ENCODE measurements at places on chromosomes 6 and 20. TPM values are rescaled to one million over a fixed set of nuclear protein-coding genes. Genes with fewer than 3 reads are reported as not detected.

DNA sequence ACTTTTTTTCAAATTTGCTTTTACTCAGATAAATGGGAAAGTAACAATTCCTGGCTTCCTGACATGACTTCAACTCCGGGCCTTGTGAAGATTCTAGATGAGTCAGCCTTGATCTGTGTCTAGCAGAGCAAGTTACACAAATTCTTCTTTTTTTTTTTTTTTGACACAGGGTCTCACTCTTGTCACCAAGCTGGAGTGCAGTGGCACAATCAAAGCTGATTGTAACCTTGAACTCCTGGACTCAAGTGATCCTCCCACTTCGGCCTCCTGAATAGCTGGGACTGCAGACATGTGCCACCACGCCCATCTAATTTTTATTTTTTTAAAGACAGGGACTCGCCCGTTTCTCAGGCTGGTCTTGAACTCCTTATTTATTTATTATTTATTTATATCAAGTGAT lies 7.3 kb upstream of the ARHGAP18 start:
- DNase-seq = no peak

Gene ZC2HC1B
- not detected for total RNA-seq

DNA sequence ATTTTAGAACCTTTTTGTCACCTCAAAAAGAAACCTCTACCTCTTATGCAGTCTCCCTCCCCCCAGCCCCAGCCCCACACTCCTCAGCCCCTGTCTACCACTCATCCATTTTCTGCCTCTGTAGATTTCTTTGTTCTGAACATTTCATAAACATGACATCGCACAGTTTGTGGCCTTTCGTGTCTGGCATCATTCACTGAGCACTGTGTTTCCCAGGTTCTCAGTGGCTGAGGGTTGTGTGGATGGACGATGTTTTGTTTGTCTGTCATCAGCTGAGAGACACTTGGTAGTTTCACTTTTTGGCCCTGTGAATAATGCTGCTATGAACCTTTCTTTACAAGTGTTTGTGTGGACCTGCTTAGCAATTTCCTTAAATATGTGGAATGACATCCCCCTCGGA lies 64.5 kb downstream of the FAM120B start:
- DNase-seq = no peak

DNA sequence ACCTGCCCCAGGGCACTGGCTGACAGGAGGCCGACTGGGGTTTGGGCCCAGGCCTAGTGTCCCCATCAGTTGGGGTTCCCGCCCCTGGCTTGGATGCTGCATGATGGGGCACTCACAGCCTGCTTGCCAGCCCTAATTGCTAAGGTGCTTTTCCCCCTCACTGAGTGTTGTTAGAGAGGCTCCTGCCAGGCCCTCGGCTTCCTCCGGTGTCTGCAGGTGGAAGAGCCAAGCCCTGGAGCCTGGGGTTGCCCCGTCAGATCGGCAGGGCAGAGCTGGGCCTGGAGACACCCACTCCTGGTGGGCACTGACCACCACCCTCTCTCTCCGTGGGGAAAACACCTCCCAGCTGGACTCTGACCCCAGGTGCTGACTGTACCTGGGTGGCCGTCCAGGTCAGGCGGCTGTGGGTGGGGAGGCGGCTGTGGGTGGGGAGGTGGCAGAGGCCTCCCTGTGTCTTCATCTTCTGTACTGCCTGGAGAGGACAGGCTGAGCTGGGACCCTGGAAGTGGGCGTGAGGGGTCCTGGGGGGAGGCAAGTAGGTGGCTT lies 6.0 kb upstream of the CABLES2 start:
- no peak for DNase-seq

Gene GUCA1A
- not detected for total RNA-seq

GRCh38 chr6:163806755-163807499 lies 392.4 kb downstream of the QKI start:
- no peak for DNase-seq

Gene CDYL
- 31.9 TPM for total RNA-seq

Gene TRERF1
- total RNA-seq = 20.6 TPM

DNA sequence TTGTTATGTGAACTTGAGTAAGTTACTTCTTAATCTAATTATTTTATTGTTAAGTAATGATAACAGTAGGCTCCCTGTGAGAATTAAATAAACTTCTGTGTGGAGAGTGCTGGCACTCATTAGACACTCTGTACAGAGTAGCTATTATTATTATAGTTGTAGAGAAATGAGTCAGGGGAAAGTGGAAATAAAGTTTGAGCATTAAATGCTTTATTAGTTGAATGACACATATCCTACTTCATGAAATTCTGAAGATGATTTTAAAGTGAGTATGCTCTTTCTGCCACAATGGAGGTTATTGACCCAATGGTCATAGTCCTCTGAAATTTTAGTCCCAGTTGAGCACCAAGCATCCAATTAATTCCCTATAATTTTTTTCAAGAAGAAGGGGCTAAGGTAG lies 5.9 kb downstream of the ECI2 start:
- no peak for DNase-seq

GRCh38 chr6:113306552-113307145 lies 550.5 kb upstream of the MARCKS start:
- DNase-seq = no peak

GRCh38 chr6:122129313-122130025 lies 270.0 kb upstream of the HSF2 start:
- no peak for DNase-seq

DNA sequence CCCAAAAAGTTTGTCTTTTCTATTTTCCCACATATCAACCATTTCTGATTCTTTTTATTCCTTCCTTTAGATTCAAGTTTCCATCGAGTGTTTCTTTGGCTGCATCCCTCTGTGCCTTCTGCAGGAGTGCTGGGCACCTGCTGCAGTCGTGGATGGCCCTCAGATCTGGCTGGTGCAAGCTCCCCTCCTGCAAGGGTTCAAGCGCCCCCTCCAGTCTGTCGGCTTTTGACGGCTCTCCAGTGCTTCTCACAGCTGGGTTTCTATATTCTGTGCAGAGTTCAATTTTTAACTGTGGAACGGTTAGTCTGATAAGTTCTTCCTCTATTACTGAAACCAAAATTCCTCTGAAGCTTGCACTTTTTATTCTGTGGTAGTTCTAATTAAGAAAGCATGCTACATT lies 132.1 kb downstream of the HUS1B start:
- DNase-seq = no peak

Gene DEFB115
- not detected for total RNA-seq

Gene OTOR
- total RNA-seq = not detected

DNA sequence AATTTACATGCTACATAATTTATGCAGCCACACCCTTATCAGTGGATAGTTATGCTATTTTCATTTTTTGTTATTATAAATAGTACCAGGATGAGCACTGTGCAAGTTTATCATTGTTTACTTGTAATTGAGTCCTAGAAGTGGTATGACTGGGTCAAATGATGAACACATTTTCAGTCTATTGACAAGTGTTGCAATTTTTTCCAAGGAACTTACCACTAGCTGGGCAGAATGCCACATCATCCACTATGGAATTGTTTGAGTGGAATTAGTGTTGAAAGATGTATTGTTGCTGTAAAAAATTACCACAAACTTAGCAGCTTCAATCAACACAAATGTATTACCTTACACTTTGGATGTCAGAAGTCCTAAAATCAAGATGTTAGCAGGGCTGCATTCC lies 38.1 kb upstream of the OPN5 start:
- no peak for DNase-seq

DNA sequence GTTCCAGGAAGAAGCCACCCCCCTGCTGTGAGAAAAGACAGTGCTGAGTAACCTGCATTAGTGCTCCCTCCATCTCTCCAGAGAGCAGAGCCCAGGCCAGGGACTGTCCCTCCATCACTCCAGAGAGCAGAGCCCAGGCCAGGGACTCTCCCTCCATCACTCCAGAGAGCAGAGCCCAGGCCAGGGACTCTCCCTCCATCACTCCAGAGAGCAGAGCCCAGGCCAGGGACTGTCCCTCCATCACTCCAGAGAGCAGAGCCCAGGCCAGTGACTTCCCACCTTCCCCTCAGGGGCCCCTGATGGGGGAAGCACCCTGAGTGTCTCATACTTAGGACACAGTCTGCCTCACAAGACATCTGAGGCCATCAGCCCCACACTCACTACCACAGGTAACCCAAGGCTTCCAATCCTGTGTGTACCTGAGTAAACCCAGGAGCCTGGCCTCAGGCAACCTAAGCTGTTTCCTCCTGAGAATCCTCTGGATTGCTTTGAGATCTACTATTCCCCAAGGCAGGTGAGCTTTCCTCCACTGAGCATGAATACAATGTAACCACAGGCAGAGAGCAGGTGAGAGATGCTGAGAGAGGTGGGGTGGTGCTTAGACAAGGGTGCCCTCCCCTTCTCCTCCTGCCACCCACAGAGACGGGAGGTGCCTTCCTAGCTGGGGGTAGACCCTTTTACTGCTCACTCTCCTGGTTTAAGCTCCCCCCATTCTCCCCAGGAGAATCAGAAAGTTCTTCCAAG lies 4.9 kb downstream of the TBXT start:
- no peak for DNase-seq

DNA sequence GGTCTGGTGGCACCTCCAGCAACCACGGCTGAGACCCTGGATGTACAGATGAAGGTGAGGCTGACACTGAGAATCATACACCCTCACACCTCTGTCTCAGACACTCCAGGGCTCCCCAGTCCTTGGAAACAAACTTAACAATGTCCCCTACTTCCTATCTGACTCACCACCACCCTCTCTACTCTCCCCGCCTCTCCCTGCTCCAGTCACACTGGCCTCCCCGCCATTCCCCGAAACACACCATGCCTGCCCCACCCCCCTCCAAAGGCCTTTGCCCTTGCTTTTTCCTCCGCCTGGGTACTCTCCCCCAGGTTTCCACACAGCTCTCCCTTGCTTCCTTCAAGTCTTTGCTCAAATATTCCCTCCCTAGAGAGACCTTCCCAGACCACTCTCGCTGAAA lies 16.3 kb downstream of the BPI start:
- DNase-seq = no peak

- DNase-seq = no peak
Observed at GRCh38 chr6:112370946-112371345, 23.8 kb downstream of the RFPL4B start.

DNA sequence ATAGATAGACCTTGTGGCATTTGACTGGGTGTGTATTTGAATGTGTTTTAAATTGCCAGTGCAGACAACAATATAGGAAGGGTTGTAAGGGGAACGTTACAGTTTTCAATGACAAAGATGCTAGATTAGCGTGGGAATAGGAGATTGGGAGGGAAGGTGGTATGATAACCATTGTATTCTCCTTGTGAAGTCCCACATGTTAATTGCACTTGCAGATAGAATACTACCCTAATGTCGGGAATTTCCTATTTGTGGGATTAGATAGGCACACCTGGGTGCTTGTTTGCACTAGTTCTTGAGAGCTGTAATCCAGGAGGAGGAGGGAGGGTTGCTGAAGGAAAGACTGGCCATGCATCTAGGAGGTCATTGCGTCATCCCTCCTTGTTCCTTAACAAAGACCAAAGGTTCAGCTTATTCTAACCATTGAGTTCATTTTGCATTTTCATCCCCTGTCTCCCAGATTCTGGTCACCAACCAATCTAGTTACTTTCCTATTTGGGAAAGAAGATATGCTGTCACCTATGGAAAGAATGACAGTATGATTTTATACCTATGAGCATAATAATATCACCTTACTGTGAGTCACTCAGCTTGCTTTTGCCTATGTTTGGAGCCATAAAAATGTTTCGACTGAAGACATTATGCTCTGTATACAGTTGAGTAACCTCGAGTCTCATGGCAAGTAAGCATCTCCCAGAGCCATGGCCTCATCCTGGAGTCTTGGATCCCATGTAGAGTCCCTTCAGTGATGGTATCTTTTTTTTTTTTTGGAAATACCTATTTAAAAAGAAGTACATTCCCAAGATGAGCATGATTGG lies 201.5 kb downstream of the DTNBP1 start:
- peak; percentile 25 for DNase-seq

Gene COL20A1
- total RNA-seq = not detected

DNA sequence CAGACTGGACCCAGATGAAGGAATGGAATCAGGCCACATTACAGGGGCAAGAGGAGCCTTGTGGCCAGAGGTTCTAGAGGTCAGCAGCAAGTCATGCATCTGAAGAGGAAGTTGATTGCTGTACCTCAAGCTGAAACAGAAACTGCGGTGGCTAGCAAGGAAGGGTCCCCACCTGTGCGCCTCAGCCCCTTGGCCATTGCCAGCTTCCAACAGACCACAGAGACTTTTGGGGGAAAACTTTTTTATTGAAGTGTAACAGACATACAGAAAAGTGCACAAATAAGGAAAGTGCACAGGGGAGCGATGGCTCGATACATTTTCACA lies 26.8 kb upstream of the SLC9A8 start:
- DNase-seq = no peak

- no peak for DNase-seq
Observed at GRCh38 chr6:131937226-131937625, 13.9 kb downstream of the CCN2 start.

Gene FKBP1C
- not detected for total RNA-seq

Gene TBXT
- not detected for total RNA-seq

DNA sequence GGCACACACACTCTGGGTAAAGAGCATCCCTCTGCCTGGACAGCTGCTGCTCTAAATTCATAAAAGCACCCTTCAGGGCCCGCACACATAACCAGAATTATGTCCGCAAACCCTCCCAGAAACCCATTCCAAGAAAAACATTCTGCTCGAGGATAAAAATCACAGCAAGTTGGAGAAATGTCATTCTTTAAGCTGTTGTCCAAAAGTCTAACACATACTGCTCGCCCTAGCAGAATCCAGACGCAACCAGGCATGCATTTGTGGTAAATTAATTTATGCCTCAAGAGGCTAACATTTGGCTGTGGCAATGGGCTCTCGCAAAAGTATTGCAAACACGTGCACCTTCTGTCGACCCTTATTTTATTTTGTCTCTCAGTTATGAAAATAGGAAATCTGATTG lies 116.1 kb upstream of the INSM1 start:
- DNase-seq = no peak

- no peak for DNase-seq
Observed at GRCh38 chr6:168274037-168274952, 45.3 kb downstream of the DACT2 start.

GRCh38 chr6:84738996-84739865 lies 25.2 kb downstream of the TBX18 start:
- DNase-seq = no peak

- DNase-seq = no peak
Observed at GRCh38 chr6:73739096-73739495, 43.1 kb downstream of the CD109 start.

Gene MYLK2
- total RNA-seq = not detected

Gene BANF2
- total RNA-seq = not detected

Measured in vagina (tissue), 2 donors.